ENCODE measurements at places on chromosomes 6 and 20. TPM values are rescaled to one million over a fixed set of nuclear protein-coding genes. Genes with fewer than 3 reads are reported as not detected.

DNA sequence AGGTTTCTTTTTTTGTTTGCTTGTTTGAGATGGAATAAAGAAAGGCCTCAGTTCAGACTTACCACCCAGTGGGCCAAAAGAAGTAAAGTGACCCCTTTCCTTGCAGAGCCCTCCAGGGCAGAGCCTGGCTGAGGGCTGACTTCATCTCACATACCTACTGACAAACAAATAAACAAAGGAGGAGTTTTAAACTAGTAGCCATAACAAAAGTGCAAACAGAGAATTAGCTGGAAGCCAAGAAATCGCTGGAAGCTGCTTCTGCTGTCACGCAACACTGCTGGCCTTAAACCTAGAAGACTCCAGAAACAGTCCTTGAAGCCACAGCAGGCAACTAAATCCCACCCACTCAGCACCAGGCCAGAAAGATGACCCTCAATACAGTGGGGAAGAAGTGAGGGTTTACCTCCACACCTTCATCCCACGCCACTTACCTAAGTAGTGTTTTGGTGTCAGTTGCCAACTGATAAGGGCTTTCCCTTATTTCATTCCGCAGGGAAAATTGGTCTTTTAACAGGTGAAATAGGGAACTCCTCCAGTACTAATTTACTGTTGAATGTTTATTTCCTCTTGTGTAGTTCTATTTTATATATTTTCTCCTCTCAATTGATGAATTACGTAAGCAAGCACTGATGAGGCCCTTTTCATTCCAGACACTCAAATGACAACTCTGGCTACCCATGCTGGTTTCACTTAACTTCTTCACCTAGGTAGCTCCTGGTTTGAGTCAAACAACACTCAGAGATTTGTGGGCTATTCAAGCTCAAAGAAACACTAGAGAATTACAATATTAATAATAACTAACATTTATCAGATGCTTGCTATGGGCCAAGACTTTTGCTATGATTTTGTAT, 46.2 kb downstream of the EDN1 start:
- no peaks in the 10 kb centered on the region for H3K4me1 ChIP-seq
- DNase-seq = no peak
- H3K27me3 ChIP-seq = no peaks in the 10 kb centered on the region
- H3K4me3 ChIP-seq = no peak overlapping the region
- no peaks in the 10 kb centered on the region for H3K36me3 ChIP-seq

- H3K27me3 ChIP-seq = no peaks in the 10 kb centered on the region
- H3K4me3 ChIP-seq = no peak overlapping the region
- peak overlapping the region; percentile 13 for H3K27ac ChIP-seq
- H3K36me3 ChIP-seq = no peaks in the 10 kb centered on the region
- peak; percentile 74 for DNase-seq
- peaks cover 31% of the 10 kb centered on the region for H3K4me1 ChIP-seq
Measured at GRCh38 chr6:166612471-166612881, 14.6 kb downstream of the RPS6KA2 start.

GRCh38 chr20:49540232-49540620, 27.7 kb downstream of the PTGIS start:
- H3K27ac ChIP-seq = no peak overlapping the region
- no peaks in the 10 kb centered on the region for H3K27me3 ChIP-seq
- H3K4me1 ChIP-seq = no peaks in the 10 kb centered on the region
- H3K36me3 ChIP-seq = peaks cover 2% of the 10 kb centered on the region
- DNase-seq = no peak
- H3K4me3 ChIP-seq = no peak overlapping the region

DNA sequence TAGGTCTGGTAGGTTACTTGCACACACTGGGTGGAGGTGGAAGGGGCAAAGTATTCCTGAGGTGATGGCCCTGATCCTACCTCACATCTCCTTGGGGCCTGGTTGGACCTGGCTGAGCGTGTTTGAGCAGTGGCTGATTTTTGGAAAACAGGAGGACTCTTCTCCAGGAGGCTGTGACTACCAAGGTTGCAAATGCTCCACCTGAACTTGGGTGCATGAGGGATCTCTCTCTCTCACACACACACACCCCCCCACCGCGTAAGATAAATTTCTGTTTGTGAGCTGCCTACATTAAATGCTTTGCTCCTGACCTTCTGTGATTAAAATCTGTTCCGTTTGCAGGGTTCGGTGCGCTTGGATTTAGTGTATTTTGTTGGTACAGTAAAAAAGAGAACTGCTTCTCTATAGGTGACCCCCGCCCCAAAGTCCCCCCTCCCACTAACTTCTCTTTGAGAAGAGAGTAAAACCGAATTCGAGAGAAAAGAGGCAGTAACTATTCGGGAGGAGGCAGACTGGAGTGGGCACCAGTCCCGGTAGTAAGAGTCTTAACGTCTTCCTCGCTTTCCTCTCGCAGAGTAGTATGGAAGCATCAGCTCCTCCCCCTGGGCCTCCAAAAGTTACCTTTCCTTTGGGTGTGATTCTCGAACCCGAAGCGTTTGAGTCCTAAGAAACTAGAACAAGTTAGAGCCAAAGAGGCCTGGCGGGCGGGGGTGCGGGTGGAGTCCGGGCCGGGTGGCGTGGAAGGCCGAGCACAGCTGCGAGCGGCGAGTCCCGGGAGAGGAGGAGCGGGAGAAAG, 585 bp upstream of the DSE start:
- H3K27me3 ChIP-seq = no peaks in the 10 kb centered on the region
- no peaks in the 10 kb centered on the region for H3K36me3 ChIP-seq
- peaks cover 4% of the 10 kb centered on the region for H3K4me1 ChIP-seq
- peak overlapping the region; percentile 97 for H3K27ac ChIP-seq
- H3K4me3 ChIP-seq = peak overlapping the region; percentile 90

DNA sequence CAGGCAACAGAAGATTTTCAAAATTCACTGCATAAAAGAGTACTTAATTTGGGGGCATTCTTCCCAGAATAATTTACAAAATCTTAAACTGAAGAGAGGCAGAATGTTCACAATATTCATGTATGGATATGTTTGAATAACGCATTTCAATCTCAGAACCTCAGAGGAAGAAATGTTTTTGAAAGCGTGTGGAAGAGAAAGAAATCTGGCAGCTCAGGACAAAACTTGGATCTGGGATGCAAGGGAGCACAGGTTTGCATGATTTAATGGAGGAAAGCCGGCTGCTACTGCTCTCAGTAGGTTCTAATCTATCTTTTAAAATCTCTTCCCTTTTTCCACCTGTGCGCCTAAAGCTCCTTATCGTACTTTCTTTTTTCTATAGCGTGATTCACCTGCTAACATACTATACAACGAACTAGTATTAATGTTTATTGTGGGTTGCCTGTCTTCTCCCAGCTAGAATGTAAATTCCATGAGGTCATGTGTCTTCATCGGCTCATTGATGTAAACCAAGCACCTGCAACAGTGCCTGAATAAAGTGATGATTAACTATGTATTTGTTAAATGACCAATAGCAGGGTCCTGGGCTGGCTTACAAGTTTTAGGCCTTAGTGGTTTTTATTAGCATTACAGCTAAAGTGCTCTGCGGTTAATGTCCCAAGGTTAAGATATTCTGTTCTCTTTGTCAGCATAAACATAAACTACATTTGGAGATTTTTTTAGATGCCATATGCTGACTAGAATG, 15.3 kb downstream of the PRL start:
- H3K36me3 ChIP-seq = no peaks in the 10 kb centered on the region
- no peaks in the 10 kb centered on the region for H3K4me1 ChIP-seq
- no peak overlapping the region for H3K27ac ChIP-seq
- H3K4me3 ChIP-seq = no peak overlapping the region

DNA sequence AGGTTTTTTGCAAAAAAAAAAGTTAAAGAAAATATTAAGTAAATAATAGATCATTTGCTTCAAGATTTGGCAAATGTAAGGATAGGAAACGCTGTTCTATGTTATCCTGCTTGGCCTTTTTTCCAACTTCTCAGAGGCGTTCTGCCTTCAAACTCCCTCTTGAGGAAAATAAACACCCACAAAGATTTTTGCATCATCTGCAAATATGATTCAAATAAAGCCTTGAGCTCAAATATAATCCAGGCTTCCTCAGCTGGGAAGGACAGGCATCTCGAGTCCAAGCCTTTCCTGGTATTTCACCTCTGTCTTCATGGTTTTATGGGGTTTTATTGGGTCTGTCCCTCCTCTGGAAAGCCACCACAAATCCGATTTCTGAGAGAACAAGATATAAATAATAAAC, 67.7 kb upstream of the PTPN1 start:
- no peak for DNase-seq
- no peaks in the 10 kb centered on the region for H3K4me1 ChIP-seq
- no peak overlapping the region for H3K27ac ChIP-seq
- H3K4me3 ChIP-seq = no peak overlapping the region
- no peaks in the 10 kb centered on the region for H3K27me3 ChIP-seq
- H3K36me3 ChIP-seq = no peaks in the 10 kb centered on the region

- H3K27me3 ChIP-seq = no peaks in the 10 kb centered on the region
- no peaks in the 10 kb centered on the region for H3K36me3 ChIP-seq
- no peak overlapping the region for H3K4me3 ChIP-seq
- DNase-seq = no peak
- no peak overlapping the region for H3K27ac ChIP-seq
Measured at GRCh38 chr6:38604700-38605099, 35.0 kb downstream of the BTBD9 start.

DNA sequence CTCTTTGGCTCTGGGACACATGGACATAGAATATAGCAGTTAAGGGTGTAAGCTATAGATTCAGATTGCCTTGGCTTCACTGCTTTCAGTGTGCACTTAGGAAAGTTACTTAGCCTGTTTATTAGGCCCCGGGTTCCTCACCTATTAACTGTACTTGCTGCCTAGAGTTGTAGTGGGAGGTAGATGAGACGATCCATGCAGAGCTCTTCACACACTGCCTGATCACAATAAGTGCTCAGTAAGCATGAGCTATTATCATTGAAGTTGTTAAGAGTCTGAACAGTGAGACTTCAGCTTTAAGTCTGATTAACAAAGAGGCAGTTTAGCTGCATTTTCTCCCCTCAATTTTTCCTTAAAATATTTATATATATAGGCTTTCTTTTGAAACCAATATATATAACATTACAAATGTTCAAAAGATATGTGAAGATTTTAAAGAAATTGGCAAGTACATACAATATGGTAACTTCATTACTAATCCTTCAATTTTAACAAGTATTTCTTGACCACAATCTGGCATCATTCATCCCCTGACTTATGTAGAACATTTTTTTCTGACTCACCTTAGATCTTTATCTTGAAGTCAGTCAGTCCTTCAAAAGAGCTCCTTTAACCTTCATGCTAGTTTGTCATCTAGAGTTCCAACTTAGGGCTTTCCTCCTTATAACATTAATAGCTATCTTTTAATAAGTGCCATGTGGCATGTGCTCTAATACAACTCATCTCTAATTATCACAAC, 20.5 kb upstream of the SUPT3H start:
- H3K4me1 ChIP-seq = no peaks in the 10 kb centered on the region
- H3K27me3 ChIP-seq = no peaks in the 10 kb centered on the region
- DNase-seq = no peak
- no peak overlapping the region for H3K27ac ChIP-seq
- no peak overlapping the region for H3K4me3 ChIP-seq

DNA sequence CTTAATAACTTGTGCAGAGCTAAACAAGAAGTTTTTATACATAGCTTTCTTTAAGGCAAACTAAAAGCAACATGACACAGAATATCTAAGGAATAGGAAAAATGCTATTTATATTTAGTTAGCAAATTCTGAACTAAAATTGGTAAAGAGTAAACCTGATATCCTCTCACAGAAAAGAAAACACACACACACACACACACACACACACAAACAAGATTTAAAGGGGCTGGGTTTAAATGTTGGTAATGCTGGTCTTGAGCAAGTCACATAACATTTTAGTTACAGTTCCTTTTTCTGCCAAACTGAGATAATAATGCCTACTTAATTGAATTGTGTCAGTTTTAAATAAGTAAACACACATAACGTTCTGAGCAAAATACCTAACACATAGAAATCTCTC, 1.6 kb downstream of the TRDN start:
- H3K27ac ChIP-seq = no peak overlapping the region
- no peak for DNase-seq
- H3K36me3 ChIP-seq = no peaks in the 10 kb centered on the region
- no peaks in the 10 kb centered on the region for H3K27me3 ChIP-seq
- no peaks in the 10 kb centered on the region for H3K4me1 ChIP-seq

GRCh38 chr6:2934057-2934456, 30.9 kb upstream of the SERPINB9 start:
- no peaks in the 10 kb centered on the region for H3K27me3 ChIP-seq
- no peaks in the 10 kb centered on the region for H3K36me3 ChIP-seq
- H3K4me1 ChIP-seq = peaks cover 2% of the 10 kb centered on the region
- no peak overlapping the region for H3K27ac ChIP-seq
- no peak for DNase-seq
- H3K4me3 ChIP-seq = no peak overlapping the region

DNA sequence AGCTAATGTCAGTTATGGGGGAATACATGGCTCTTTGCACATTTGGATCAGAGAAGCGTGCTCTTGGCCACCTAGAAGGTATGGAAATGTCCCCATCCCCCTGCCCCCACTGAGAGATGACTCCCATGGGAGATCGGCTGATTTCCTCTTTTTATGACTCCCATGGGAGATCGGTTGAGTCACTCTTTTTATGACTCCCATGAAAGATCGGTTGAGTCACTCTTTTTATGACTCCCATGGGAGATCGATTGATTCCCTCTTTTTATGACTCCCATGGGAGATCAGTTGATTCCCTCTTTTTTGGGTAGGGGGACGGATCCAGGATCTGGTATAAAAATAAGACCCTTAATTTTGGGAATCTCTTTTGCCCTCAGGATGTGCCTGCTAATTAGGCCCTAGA, 10.3 kb upstream of the TAAR9 start:
- no peak overlapping the region for H3K4me3 ChIP-seq
- H3K27ac ChIP-seq = no peak overlapping the region
- no peaks in the 10 kb centered on the region for H3K36me3 ChIP-seq
- no peak for DNase-seq
- H3K27me3 ChIP-seq = no peaks in the 10 kb centered on the region

GRCh38 chr20:19735446-19735845, 22.6 kb upstream of the RIN2 start:
- peaks cover 4% of the 10 kb centered on the region for H3K4me1 ChIP-seq
- H3K36me3 ChIP-seq = no peaks in the 10 kb centered on the region
- no peak overlapping the region for H3K27ac ChIP-seq
- no peaks in the 10 kb centered on the region for H3K27me3 ChIP-seq

- no peaks in the 10 kb centered on the region for H3K4me1 ChIP-seq
- DNase-seq = no peak
- H3K4me3 ChIP-seq = no peak overlapping the region
- H3K27me3 ChIP-seq = no peaks in the 10 kb centered on the region
Measured at GRCh38 chr20:26243731-26244130, 547.1 kb upstream of the ZNF337 start.

DNA sequence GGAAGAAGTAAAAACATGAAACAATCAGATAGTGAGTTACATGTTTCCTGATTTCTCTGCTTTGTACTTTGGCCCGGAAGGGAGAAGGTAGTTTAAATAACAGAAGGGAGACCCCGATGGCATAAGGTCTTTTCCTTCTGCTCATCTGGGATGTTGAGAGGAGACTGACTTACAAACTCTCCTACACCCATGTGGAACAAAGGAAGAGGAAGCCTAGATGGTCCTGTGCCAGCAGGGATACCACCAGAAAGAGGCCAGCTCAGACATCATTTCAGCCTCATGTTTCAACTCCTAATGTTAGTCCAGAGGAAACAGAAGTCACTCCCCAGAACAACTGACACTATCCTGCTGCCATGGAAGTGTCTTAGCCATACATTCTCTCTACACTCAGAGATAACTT, 250.7 kb upstream of the NOX3 start:
- H3K27me3 ChIP-seq = no peaks in the 10 kb centered on the region
- H3K4me1 ChIP-seq = no peaks in the 10 kb centered on the region
- no peak overlapping the region for H3K4me3 ChIP-seq

Gene WDR46
- 43.8 TPM for total RNA-seq

Gene BANF2
- total RNA-seq = not detected

Gene PRKN
- 7.0 TPM for total RNA-seq

Gene ELOVL2
- total RNA-seq = 0.30 TPM

Gene TPBG
- 34.7 TPM for total RNA-seq

Gene GRM1
- total RNA-seq = 0.10 TPM

Gene NKAPL
- total RNA-seq = 0.34 TPM

Gene TREML2
- 0.10 TPM for total RNA-seq

Gene SLC22A2
- total RNA-seq = not detected

All from ovary (tissue), 10 donors.